Endothelial cell (in vitro differentiated cells): ENCODE measurements at places on chromosomes 1 and 21. TPM values are rescaled to one million over a fixed set of nuclear protein-coding genes. Genes with fewer than 3 reads are reported as not detected.

GRCh38 chr21:32062591-32063227 is 189.9 kb downstream of the HUNK start:
- no peak for DNase-seq

- DNase-seq = no peak
Observed at GRCh38 chr21:44829507-44830092, 11.7 kb upstream of the SUMO3 start.

The TMEM125 gene
- 2.7 TPM for total RNA-seq

The LSS gene
- total RNA-seq = 157 TPM

DNA sequence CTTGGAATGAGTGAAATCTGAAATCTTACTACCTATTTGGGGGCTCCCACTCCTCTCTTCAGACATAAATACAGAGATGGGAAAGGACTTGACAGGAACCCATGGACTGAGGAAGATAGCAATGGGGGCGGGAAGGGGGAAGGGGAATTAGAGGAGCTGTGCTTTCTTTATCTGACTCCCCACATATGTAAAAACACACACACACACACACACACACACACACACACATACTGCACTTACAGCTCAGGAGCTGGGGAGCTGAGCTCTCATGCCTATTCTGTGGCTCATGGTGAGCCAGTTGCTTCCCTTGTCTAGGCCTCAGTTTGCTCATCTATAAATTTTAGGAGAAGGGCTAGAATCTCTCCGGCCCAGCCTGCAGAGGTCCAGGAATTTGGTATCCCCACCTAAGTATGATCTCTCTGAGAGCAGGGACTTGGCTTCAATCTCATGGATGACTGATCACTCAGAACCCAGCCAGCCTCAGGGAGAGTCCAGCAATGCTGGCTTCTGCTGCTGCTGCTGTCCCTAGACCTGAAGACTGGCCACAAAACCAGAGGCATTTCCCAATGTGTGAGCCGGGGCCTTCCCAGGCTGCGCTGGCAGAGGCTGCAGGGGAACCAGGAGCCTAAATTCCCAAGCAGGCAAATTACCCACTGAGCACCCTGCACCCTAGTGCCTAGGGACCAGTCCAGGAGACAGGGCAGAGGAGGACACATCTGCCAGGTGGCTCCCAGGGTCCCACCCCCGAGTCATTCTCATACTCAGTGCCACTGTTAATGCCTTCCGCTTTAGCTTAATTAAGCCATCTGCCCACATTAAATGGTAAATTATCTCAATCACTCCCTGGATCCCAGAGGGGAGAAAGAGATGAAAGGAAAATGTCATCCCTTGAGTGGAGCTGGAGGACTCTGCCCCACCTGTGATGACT is 57.5 kb upstream of the RBM15 start:
- DNase-seq = no peak

DNA sequence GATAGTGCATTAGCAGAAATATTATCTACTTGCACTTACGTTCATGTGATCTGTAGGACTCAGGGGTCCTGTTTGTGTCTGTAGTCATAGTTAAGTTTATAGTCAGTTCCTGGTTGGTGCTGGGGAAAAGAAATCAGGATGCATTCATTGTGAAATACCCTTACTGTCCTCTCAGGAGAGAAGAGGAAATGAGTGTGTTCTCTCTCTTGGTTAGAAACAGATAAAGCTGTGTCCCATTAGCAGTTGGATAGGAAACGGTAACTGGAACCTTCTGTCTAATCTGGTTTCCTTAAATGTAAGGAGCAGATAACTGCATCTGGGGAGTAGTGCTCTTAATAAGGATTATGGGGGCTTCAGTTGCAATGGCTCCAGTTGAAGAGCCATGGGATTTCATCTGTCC is 8.9 kb downstream of the SDCCAG8 start:
- no peak for DNase-seq

GRCh38 chr1:179369751-179370341 is 4.1 kb downstream of the AXDND1 start:
- peak; percentile 37 for DNase-seq

DNA sequence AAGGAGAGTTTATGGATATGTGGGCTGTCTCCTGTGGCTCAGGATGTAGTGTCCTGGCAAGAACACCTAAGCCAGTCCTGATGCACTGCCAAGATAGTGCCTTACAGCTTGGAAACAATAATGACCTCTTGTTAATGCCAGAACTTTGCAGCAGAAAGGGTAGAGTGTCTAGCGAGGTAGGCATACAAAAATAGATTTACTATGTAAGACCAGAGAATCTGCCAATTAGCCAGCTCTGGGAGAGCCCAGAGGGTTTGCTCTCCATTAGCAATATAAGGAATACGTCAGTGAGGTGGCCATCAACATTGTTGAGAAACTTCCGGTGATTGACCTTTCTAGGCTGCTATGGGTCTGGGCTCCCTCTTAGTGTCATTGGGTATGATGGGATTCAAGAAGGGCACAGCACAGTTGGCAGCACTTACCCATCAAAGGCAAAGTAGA is 178.5 kb upstream of the GALNT2 start:
- DNase-seq = no peak

DNA sequence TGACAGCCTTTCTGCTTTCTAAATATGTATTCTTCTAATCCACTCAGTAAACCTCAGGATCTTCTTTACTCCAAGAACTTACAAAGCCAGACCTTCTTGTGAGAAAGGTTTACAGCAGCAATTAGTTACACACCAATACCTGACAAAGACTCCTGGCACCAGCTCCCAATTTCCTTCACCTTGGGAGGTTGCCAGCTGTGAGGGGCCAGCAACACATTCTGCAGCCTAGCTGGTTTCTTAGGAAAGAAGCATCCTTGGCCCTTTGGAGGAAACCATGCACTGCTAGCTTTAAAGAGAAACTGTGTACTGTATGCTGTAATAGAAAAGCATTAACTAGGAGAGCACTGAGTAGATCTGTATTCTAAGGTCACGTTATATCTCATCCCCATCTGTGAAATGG is 10.8 kb downstream of the FYB2 start:
- no peak for DNase-seq

DNA sequence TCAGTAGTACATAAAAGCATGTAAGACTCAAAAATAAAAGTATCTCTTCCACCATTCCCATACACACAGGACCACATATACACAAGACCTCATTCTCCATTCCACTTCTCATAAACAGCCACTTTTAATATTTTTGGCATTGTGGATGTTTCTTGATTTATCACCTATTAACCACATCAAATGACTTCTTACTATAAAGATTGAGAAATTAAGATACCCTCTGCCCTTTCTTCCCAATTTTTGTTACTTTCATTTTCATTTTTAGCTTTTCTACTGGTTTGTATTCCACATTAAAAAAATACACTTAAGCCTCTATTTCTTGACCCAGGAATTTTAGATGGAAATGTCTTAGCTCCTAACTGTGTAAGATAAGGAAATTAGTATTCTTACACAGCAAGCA is 22.8 kb downstream of the AKT3 start:
- DNase-seq = no peak

- DNase-seq = no peak
Observed at GRCh38 chr1:224763126-224763775, 147.1 kb downstream of the CNIH3 start.

GRCh38 chr1:2497891-2498290 is 21.8 kb downstream of the PLCH2 start:
- no peak for DNase-seq
